ENCODE measurements at places on chromosomes 13 and 19. TPM values are rescaled to one million over a fixed set of nuclear protein-coding genes. Genes with fewer than 3 reads are reported as not detected.

SLC15A1 gene
- not detected for total RNA-seq

CD33 gene
- total RNA-seq, result 0.63 TPM

KLK1 gene
- not detected for total RNA-seq

SLC7A10 gene
- 0.94 TPM for total RNA-seq

NRTN gene
- not detected for total RNA-seq

NCAN gene
- 257 TPM for total RNA-seq

HCN2 gene
- 9.1 TPM for total RNA-seq

SYMPK gene
- total RNA-seq, result 33.5 TPM

NLRP7 gene
- total RNA-seq, result not detected

GAPDHS gene
- not detected for total RNA-seq

ZSCAN4 gene
- total RNA-seq, result not detected

LPAR2 gene
- 43.8 TPM for total RNA-seq

RASGRP4 gene
- total RNA-seq, result not detected

CRLF1 gene
- total RNA-seq, result 2.8 TPM

LGALS7B gene
- total RNA-seq, result not detected

LACC1 gene
- 4.7 TPM for total RNA-seq

PIP5K1C gene
- total RNA-seq, result 32.9 TPM

PSPN gene
- total RNA-seq, result 3.1 TPM

PIH1D1 gene
- 62.9 TPM for total RNA-seq

ZNF837 gene
- total RNA-seq, result 1.6 TPM

SIGLEC10 gene
- total RNA-seq, result 1.9 TPM

GDF15 gene
- total RNA-seq, result 0.63 TPM

ZNF85 gene
- total RNA-seq, result 34.4 TPM

LRG1 gene
- total RNA-seq, result 0.63 TPM

CLDN10 gene
- 2.5 TPM for total RNA-seq

SPC24 gene
- 7.8 TPM for total RNA-seq

METTL21C gene
- not detected for total RNA-seq

AMH gene
- 2.2 TPM for total RNA-seq

RPS16 gene
- 67.9 TPM for total RNA-seq

CDC37 gene
- total RNA-seq, result 52.6 TPM

ERCC2 gene
- total RNA-seq, result 24.1 TPM

EPS8L1 gene
- 3.1 TPM for total RNA-seq

SIGLEC9 gene
- total RNA-seq, result 0.31 TPM

KPNA3 gene
- 52.3 TPM for total RNA-seq

KLK15 gene
- total RNA-seq, result not detected

DLL3 gene
- 23.2 TPM for total RNA-seq

SLC25A41 gene
- 0.63 TPM for total RNA-seq

Data from parietal lobe (tissue), 2 donors.